ENCODE measurements at places on chromosomes 16 and 17.

GRCh38 chr17:79242873-79243602 lies 168.4 kb downstream of the ENGASE start:
- DNase-seq = no peak

GRCh38 chr16:88512728-88513696 lies 57.2 kb upstream of the ZC3H18 start:
- no peak for DNase-seq

- no peak for DNase-seq
Observed at GRCh38 chr17:30720013-30720471, 104.5 kb downstream of the CRLF3 start.

DNA sequence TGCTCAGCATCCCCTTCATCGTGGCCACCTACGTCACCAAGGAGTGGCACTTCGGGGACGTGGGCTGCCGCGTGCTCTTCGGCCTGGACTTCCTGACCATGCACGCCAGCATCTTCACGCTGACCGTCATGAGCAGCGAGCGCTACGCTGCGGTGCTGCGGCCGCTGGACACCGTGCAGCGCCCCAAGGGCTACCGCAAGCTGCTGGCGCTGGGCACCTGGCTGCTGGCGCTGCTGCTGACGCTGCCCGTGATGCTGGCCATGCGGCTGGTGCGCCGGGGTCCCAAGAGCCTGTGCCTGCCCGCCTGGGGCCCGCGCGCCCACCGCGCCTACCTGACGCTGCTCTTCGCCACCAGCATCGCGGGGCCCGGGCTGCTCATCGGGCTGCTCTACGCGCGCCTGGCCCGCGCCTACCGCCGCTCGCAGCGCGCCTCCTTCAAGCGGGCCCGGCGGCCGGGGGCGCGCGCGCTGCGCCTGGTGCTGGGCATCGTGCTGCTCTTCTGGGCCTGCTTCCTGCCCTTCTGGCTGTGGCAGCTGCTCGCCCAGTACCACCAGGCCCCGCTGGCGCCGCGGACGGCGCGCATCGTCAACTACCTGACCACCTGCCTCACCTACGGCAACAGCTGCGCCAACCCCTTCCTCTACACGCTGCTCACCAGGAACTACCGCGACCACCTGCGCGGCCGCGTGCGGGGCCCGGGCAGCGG lies 3.2 kb downstream of the UTS2R start:
- DNase-seq = no peak

DNA sequence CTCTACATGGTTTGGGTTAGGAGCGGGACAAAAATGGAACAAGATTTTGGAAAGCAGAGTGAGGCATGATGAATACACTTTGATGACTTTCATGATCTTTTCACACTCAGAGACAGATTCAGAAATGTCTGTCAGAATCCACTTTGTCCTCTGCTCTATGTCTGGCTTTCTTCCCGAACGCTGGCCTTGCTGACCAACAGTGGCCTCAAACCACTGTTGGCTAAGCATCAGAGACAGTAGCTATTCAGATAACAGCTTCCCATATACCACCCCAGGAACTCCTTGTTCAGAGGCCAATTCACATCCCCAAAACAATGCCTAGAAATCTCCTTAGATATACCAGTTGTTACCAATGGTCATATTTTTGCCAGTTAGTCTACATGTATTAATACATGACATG lies 40.9 kb downstream of the FBXL20 start:
- DNase-seq = no peak

DNA sequence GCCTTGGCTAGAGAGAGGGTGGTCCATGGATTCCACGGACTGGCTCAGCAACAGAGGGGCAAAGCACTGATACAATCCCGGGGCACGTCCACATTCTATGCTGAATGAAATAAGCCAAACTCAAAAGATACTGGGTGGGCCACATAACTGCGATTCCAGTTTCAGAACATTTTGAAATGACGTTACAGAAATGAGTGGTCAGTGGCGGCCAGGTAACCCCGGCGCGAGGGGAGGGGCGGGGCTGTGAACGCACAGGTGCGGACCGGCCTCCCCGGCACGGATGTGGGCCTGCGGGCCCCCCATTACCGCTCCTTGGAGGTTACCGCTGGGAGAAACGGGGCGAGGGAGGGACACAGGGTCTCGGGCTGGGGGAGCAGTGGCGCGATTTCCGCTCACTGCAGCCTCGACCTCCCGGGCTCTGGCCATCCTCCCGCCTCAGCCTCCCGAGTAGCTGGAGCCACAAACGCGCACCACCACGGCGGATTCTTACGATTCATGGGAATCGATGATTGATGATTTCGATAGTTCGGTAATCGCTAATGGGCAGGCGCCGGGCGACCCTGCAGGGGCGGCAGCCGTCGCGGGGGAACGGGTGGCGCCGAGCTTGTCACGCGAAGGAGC lies 559 bp downstream of the MVD start:
- DNase-seq = no peak

Measured in CD8-positive, alpha-beta memory T cell (primary cell).